ENCODE measurements at places on chromosomes 6 and 20.
A peak's percentile ranks its signal among the peaks of the same experiment; 100 is the strongest.

- DNase-seq, result no peak
Observed at GRCh38 chr20:20820104-20820503, 107.7 kb upstream of the RALGAPA2 start.

DNA sequence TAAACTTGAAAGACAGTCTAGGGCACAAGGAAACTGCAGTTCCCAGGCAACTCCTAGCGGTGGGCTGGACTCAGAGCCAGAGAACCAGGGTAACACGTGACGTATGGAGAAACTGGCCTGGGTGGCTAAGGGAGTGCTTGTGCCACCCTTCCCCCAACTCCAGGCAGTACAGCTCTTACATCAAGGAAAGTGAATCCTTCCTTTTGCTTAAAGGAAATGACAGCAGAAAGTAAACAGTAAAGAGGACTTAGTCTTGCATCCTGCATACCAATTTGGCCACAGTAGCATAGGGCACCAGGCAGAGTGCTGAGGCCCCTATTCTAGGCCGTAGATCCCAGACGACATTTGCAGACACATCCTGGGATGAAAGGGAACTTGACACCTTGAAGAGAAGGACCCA, 322.8 kb downstream of the CD109 start:
- DNase-seq, result no peak

GRCh38 chr6:143390278-143390677, 60.2 kb downstream of the ADAT2 start:
- DNase-seq, result no peak

- DNase-seq, result no peak
Observed at GRCh38 chr20:14210146-14210545, 127.3 kb downstream of the FLRT3 start.

- no peak for DNase-seq
Observed at GRCh38 chr20:39879296-39879695, 809.7 kb downstream of the MAFB start.

DNA sequence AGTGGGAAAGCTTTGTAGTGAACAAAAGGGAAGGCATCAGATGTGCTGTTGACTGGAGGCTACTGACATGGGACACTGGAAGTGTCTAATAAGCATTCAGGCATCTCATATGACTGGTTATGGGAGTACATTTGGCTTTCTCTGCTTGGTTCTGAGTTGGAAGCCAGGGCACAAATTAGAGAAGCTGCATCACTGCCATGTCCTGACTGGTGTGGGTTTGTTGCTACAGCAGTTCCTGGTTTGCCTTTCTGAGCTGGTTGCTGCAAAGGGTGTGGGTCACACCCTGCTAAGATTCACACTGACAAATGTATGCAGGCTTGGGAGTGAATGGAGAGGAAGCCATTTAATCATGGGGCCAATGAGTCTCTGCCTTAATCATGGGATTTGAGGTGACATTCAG, 36.2 kb upstream of the NANP start:
- DNase-seq, result no peak

GRCh38 chr20:50577175-50578018, 67.2 kb downstream of the PTPN1 start:
- no peak for DNase-seq

DNA sequence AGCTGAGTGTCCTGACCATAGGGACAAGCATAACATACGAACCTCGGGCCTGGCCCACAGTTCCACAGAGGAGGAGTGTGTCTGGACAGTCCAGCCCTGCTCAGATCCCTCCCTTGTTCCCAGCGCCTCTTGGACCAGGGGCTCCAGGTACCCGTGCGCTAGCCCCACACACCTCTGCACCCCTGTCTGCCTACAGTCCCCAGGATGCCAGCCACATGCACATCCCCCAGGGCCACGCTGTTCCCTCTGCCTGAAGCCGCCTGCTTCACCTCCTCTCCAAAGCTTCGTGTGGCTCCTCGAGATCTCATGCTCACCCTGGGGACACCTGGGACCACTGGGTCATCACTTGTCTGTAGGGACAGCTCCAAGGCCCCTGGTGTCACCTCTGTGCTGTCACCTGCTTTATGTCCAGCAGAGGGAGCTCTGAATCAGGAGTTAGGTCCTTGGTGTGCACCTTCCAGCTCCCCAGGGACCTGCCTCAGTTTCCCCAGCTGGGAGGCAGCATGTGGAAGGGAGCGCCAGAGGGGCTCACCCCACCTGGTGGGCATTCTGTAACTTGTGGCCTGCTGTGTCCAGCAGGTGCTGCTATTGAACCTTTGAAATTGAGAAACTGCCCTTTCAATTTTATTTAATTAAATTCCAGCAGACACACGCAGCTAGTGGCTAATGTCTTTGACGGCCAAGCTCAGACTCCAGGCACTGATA, 7.3 kb upstream of the YTHDF1 start:
- DNase-seq, result peak; percentile 9

GRCh38 chr6:107310362-107310761, 149.0 kb downstream of the PDSS2 start:
- DNase-seq, result no peak

GRCh38 chr6:19613678-19614077, 223.5 kb upstream of the ID4 start:
- no peak for DNase-seq

DNA sequence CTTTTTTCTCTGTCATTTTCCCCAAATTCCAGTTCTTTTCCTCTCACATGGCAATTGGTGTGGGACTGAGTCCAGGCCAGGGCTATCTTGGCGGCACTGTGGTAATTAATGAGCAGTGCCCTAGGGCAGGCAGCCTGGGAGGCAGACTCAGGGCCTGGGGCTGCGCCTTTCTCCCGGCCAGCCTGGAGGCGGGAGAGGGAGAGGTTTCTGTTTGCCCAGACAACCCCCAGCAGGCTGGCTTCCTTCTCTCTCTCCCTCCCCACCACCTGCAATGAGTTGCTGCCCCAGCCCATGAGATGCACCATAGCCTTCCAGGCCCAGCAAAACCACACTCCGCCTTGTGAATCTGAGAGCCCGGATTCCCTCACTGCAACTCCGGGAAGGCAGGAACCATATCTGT, 15.1 kb upstream of the CCDC167 start:
- no peak for DNase-seq

DNA sequence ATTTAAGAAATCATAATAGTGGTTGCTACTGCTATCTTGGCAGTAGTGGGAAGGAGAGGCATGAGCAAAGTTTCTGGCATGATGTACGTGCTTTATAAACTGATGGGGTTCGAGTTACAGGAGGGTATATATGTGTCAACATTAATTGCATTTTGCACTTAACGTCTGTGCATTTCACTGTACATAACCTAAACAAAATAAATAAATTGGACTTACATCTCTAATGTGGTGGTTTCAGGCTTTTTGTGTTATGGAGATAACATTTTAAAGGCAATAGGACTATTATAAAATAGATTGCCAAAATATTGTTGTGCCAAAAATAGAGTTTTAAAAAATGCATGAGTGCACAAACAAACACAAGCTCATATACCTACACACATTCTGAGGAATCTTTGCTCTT, 1001.1 kb upstream of the GJE1 start:
- no peak for DNase-seq

GRCh38 chr20:33821270-33821836, 10.2 kb downstream of the CHMP4B start:
- no peak for DNase-seq

- DNase-seq, result no peak
Observed at GRCh38 chr6:143264986-143265764, 185.3 kb downstream of the ADAT2 start.

GRCh38 chr20:15091421-15092037, 754.1 kb upstream of the FLRT3 start:
- no peak for DNase-seq

DNA sequence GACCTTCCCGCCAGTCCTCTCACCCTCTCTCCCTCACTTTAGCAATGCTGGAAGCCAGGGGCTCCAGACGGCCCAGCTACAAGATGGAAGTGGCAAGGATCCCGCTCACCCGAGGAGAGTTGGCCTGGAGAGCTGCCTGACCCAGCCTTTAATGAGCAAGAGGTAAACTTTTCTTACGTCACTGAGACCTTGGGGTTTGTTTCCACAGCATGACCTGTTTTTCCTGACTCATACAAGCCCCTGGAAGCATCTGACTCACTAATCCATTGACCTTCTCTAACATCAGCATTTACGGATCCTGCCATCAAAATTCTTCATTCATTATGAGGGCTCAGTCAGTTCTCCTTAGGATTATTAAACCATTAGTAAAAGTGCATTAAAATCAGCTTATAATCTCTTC, 120.4 kb downstream of the MYLK4 start:
- no peak for DNase-seq

GRCh38 chr6:122098201-122098678, 301.2 kb upstream of the HSF2 start:
- DNase-seq, result no peak

DNA sequence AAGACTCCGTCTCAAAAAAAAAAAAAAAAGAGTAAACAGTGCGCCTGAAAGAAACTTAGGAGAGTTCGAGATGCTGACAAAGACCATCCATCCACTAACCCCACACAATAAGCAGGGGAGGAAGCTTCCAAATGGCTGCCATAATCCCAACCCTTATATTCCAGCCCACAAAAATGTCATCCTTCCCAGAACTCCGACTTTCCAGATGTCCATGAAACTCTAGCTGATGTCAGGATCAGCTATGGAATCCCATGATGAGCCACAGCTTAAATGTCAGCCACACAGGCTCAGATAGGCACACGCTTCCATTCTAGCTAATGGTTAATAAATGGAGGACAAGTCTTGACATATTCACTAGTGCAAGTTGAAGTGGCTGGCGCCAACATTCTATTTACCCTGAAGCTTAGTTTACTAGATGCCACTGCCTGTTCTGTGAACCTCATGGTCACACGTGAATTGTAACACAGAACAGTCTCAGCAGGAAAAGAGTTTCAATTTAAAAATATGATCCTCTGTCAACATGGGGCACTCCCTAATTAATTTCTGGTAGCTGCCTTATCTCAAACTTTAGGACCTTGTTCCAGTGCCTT, 75.5 kb downstream of the FOXF2 start:
- DNase-seq, result no peak

GRCh38 chr20:3612795-3613572, 50.2 kb downstream of the GFRA4 start:
- no peak for DNase-seq

GRCh38 chr6:33746651-33747100, at the start of gene IP6K3:
Gene IP6K3, minus strand, starts transcription at chr6:33746905. Its CDS starts 11,429 bp downstream, at chr6:33735476.
- DNase-seq, result peak; percentile 87

GRCh38 chr6:109821428-109821827, 130.3 kb downstream of the FIG4 start:
- DNase-seq, result no peak

DNA sequence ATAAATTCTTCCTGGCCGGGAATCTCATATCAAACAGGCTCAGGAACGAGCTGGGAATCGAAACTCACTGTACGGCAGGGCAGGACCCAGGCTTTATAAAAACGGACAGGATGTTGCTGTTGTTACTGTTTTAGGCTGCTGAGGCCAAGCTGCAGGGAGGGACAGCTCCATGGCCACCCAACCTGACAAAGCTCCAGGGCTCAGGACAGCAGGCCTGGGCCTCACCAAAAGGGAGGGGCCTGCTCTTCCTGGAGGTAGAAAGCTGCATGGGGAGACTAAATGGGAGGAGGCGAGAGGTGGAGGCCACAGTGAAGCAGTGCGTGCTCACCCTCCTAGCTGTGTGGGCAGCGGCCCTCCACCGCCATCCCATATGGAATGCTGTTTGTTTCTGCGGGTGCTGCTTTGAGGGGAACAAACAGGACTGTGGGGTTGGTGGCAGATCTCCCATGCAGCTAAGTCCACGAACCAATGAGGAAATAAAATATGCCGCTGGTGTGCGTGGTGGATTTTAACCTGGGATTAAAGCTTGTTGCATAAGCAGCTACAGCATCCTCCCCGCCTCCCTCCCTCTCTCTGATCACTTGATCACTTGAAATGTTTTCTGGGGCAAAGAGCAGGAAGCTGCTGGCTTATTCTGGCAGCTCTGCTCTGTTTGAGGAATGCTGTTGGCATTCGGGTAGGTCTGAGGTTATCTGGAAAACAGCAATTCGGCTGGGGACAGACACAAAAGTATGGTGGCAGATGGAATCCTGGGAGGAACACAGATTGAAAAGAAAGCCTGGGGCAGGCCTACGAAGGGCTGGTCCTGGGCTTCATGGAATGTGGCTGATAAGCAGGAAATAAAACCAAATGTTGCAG, 2.4 kb upstream of the ZMYND8 start:
- peak; percentile 88 for DNase-seq

GRCh38 chr6:46444772-46445454, 46.3 kb downstream of the RCAN2 start:
- DNase-seq, result no peak

DNA sequence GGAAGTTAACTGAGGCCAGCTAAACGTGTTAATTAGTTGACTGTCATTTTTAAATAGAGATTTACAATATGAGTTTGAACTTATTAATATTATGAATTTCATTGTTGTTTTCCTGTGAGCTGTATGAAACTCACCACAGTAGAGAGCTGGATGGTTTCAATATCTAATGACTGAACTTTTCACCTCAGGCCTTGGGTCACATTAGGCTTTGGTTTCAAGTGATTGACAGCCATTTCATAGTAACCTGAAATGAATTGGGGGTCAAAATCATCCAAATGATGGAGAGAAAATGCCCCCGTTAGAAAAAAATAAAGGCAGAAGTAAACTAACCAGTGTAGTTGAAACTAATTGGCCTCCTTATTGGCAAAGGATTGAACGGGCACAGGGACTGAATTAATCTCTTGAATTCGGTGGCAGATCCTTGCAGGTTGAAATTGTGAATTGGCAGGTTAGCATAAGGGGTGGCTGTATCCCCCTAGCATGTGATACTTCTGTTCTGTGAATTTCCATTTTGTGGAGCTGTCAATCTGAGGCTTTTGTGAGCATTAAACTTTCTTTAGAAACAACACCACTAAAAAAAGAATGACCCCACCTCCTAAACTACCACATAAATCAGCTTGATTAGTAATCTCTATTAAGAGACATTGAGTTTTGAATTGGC, 155.1 kb upstream of the MMS22L start:
- DNase-seq, result peak; percentile 51
